ENCODE measurements at places on chromosomes 13 and 19.

- no peak for DNase-seq
Observed at GRCh38 chr13:23902975-23903905, 5.9 kb upstream of the C1QTNF9B start.

- DNase-seq = no peak
Observed at GRCh38 chr19:50821248-50821612, 2.4 kb downstream of the KLK1 start.

DNA sequence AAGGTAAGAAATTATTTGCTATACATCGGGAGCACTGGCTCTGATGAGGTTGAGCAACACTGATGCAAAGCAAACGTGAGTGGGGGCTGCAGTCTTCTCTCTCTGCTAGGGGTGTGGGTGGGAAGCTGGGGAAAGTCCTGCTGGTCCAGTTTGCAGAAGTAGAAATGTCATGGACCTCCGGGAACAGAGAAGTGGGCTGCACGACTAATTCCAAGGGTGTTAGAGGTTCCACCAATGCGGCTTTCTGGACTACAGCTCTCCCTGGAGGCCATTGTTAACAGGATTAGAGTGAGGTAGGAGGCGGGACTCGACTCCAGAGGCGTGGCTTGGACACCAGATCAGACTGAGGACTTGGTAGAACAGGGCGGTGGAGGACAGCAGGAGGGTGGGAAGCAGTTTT is 5.7 kb upstream of the FBXO27 start:
- no peak for DNase-seq

GRCh38 chr19:34269968-34270621 is 15.7 kb downstream of the GARRE1 start:
- DNase-seq = peak; percentile 60

- no peak for DNase-seq
Observed at GRCh38 chr13:31196992-31197391, 2.8 kb upstream of the B3GLCT start.

- no peak for DNase-seq
Observed at GRCh38 chr13:67642657-67643056, 412.5 kb upstream of the PCDH9 start.

DNA sequence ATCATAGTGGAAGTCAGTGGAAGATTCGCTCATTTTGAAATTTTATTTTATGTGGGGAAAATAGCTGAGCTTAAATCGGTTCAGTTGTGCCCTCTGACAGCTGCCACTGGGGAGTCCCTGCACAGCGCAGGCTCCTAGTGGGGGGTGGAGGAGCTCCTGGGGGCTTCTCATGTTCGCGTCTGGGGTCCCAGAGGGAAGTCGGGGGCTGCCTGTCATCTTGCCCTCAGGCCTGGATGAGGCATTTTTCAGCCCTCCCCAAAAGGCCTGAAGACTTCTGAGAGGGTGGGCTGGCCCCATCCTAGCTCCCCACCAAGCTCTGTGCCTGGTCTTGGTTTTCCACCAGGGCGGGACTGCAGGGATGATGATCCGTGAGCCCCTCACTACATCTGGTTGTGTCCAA is 82.1 kb downstream of the CHST8 start:
- DNase-seq = no peak

DNA sequence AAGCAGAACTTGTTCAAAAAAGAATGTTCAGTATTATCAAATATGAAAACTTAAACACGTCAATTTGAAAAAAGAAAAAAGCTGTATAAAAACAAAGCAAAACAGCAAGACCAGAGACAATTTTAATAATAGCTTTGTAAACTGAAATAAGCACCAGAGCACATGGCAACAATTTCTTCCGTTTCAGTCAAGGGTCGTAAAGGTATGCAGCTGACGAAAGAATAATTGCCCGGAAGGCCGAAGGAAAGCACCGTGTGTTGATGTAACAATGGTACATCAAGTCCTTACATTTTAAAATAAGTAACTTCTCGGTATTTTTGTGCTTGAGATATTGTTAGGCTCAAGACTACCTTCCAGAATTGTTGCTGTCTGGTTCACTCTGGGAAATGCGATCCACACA is 1.7 kb downstream of the PROSER1 start:
- DNase-seq = peak; percentile 18

- no peak for DNase-seq
Observed at GRCh38 chr19:31963746-31964145, 381.7 kb upstream of the ZNF507 start.
